CD8-positive, alpha-beta memory T cell (primary cell): ENCODE measurements at places on chromosomes 5 and 9. TPM values are rescaled to one million over a fixed set of nuclear protein-coding genes. Genes with fewer than 3 reads are reported as not detected.

- no peaks in the 10 kb centered on the region for H3K36me3 ChIP-seq
- no peak overlapping the region for H3K4me3 ChIP-seq
- no peaks in the 10 kb centered on the region for H3K4me1 ChIP-seq
- DNase-seq = no peak
- H3K27ac ChIP-seq = peak overlapping the region; percentile 57
- H3K27me3 ChIP-seq = no peaks in the 10 kb centered on the region
Observed at GRCh38 chr9:108093773-108094675, 604.5 kb upstream of the KLF4 start.

GRCh38 chr5:639253-639530, 27.1 kb downstream of the CEP72 start:
- no peaks in the 10 kb centered on the region for H3K27me3 ChIP-seq
- no peak overlapping the region for H3K4me3 ChIP-seq

GRCh38 chr5:59025734-59026133, 442.9 kb downstream of the RAB3C start:
- no peak for DNase-seq
- no peaks in the 10 kb centered on the region for H3K36me3 ChIP-seq
- H3K27me3 ChIP-seq = no peaks in the 10 kb centered on the region
- H3K4me3 ChIP-seq = no peak overlapping the region

DNA sequence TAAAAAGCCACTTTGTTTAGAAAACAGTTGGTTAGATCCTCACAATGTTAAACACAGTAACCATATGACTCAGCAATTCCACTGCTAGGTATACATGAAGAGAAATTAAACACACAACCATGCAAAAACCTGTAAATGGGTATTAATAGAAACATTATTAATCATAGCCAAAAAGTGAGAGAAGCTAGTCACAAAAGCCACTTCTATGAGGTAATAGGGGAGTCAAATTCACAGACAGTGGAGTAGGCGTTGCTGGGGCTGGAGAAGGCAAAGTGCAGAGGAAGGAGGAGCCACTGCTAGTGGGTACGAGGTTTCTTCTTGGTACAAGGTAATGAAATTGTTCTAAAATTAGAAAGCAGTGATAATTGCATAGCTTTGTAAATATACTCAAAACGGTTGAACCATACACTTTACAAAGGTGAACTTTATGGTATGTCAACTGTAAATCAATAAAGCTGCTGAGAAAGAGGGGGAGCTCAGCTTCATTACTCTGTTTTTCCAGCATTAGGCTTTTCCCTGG, 364.4 kb downstream of the GADD45G start:
- no peaks in the 10 kb centered on the region for H3K27me3 ChIP-seq
- no peak for DNase-seq
- H3K4me3 ChIP-seq = no peak overlapping the region
- no peaks in the 10 kb centered on the region for H3K4me1 ChIP-seq
- H3K36me3 ChIP-seq = no peaks in the 10 kb centered on the region

The PCDHGC5 gene
- total RNA-seq = not detected

The IL9 gene
- 12.5 TPM for total RNA-seq

The WNT8A gene
- not detected for total RNA-seq
